GM12891 (cell line): ENCODE measurements at places on chromosomes 4 and X.

DNA sequence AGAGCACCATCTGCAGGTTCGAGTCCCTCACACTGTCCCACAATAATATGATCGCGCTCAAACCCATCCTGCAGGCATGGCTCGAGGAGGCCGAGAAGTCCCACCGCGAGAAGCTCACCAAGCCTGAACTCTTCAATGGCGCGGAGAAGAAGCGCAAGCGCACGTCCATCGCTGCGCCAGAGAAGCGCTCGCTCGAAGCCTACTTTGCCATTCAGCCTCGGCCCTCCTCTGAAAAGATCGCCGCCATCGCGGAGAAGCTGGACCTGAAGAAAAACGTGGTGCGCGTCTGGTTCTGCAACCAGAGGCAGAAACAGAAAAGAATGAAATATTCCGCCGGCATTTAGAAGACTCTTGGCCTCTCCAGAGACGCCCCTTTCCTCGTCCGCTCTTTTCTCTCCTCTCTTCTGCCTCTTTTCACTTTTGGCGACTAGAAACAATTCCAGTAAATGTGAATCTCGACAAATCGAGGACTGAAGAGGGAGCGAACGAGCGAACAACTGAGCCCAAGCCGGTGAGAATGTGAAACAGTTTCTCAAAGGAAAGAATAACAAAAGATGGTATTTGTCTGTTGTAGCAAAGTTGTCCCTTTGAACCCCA, 1.9 kb downstream of the POU4F2 start:
- DNase-seq = no peak

GRCh38 chrX:100980608-100981497, 11.3 kb downstream of the ARL13A start:
- DNase-seq = no peak

- no peak for DNase-seq
Observed at GRCh38 chr4:170671171-170671570, 581.4 kb upstream of the AADAT start.

DNA sequence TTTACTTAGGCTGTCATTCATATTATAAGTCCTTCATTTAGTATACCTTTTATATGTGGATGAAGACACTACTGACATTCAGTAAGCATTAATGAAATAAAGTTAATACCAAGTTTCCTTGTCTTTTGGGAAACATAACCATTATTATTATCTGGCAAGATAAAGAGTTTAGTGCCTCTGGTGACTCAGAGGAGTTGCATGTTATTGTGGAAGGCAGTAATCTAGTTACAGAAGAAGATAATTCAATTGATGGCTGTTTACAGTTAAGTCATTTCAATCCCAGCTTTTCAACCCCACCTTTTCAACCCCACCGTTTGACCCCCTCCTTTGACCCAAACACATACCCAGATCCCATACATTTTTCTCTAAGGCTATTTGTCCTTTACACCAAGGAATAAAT, 143.8 kb downstream of the FANCB start:
- no peak for DNase-seq

DNA sequence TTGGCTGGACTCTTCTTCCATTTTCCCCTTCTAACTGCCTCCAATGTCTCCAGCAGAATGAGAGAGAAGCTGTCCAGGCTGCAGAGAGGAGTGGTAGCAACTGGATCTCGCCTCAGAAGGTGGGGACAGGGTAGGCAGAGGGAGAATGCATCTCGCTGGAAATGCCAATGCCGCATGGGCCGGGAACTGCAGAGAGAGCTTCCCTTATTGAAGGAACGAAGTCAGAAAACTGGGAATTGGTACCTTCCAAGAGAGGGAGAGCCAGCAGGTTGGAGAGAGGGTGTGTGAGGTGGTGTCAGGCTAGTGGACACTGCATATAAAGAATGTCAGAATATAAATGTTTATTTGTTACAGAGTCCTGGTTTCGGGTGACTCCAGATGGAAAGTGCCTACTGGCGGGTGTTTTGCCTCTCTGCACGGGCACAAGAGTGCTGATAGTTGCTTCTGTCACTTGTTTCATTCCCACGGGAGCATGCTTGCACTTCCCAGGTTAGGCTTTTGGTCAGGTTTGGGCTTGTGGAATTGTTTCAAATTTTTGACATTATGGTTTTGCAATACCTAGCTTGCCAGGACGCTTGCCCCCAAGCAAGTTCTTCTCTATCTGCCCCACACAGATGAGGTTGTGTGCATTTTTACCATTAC, 156.8 kb upstream of the STS start:
- DNase-seq = no peak
